ENCODE measurements at places on chromosomes 2 and 18. TPM values are rescaled to one million over a fixed set of nuclear protein-coding genes. Genes with fewer than 3 reads are reported as not detected.

Gene IL36B
- not detected for total RNA-seq

Gene ADGRF3
- under 0.01 TPM for total RNA-seq

Gene SUCLG1
- 62.6 TPM for total RNA-seq

Gene KCNK3
- total RNA-seq = 1.1 TPM

Gene GPAT2
- 12.7 TPM for total RNA-seq

Gene ANKAR
- total RNA-seq = 4.4 TPM

Gene C2orf72
- total RNA-seq = under 0.01 TPM
